ENCODE measurements at places on chromosomes 16 and 17. TPM values are rescaled to one million over a fixed set of nuclear protein-coding genes. Genes with fewer than 3 reads are reported as not detected.

The ACSF3 gene
- total RNA-seq, result 39.0 TPM

DNA sequence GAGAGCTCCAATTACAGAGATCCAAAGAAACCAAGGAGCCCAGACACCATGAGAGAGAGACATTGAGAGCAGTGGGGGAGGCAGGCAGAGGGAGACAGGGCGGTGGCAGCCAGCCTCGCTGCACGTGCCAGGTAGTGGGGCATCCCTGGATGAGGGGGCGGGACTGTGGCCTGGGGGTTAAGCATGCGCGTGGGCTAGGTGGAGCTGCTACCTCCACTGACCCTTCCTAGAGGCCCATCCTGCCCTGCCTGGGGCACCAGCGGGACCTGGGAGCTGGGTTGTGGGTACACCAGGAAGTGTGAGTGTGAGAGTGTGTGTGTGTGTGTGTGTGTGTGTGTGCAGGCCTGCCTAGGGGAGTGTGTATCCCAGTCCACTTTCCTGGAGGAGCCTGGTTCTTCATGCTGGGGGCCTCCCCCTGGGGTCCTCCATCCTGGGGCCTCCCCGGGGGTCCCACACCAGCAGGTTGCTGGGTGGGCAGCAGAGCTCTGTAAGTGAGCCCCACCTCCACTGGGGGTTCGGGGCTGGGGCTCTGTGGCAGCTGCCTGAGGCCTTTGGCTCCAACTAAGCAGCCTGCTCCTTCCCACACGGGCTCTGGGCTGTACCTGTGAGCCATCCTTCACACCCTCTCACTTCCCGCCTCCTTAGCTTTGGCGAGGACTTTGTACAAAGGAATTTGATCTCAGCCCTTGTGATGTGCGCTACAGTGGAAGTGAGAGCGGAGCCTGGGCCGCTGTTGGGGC is 127.4 kb downstream of the IRF8 start:
- H3K4me1 ChIP-seq, result no peaks in the 10 kb centered on the region
- H3K27ac ChIP-seq, result no peak overlapping the region
- no peaks in the 10 kb centered on the region for H3K36me3 ChIP-seq
- H3K4me3 ChIP-seq, result no peak overlapping the region
- no peak for DNase-seq
- H3K27me3 ChIP-seq, result peaks cover 9% of the 10 kb centered on the region

The SPATA22 gene
- not detected for total RNA-seq

GRCh38 chr17:5526821-5527598 is 40.6 kb downstream of the MIS12 start:
- no peaks in the 10 kb centered on the region for H3K27me3 ChIP-seq
- DNase-seq, result peak; percentile 18
- H3K4me1 ChIP-seq, result peaks cover 13% of the 10 kb centered on the region
- peak overlapping the region; percentile 84 for H3K27ac ChIP-seq
- H3K4me3 ChIP-seq, result no peak overlapping the region

DNA sequence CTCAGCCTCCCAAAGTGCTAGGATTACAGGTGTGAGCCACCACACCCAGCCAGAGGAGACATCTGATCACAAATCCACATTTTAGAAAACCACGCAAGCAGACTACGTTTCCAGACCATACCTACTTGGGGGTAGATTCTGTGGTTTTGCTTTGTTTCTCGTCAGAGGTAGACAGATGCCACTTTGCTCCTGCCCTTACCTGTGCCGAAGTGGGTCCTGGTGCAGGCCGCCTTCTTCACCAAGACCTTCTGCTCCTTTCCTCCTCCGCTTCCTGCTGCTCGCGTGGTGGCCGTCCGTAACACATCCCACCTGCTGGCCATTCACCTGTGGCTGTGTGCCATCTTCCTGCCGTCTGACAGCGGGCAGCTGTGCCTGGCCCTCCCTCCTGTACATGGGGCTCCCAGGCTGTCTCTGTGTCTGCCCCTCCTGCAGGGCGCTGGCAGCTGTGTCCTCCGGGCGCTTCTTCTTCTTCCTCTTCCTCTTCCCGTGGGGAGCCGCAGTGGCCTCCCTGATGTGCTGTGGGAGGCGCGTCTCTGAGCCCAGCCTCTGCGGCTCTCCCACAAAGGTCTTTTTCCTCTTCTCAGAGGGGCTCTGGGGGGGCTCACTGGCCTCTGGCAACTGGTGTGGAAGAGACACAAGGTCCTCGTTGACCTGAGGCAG is 21.2 kb upstream of the CYTH1 start:
- H3K27ac ChIP-seq, result peak overlapping the region; percentile 68
- peaks cover 65% of the 10 kb centered on the region for H3K4me1 ChIP-seq
- peaks cover 74% of the 10 kb centered on the region for H3K36me3 ChIP-seq
- peak overlapping the region; percentile 68 for H3K4me3 ChIP-seq

- peaks cover 4% of the 10 kb centered on the region for H3K36me3 ChIP-seq
- H3K4me1 ChIP-seq, result peaks cover 76% of the 10 kb centered on the region
- H3K4me3 ChIP-seq, result peak overlapping the region; percentile 39
- H3K27ac ChIP-seq, result peak overlapping the region; percentile 92
- H3K27me3 ChIP-seq, result no peaks in the 10 kb centered on the region
Measured at GRCh38 chr17:17119533-17119932, 77.3 kb downstream of the MPRIP start.

- H3K36me3 ChIP-seq, result peaks cover 5% of the 10 kb centered on the region
- H3K4me3 ChIP-seq, result no peak overlapping the region
- H3K27ac ChIP-seq, result no peak overlapping the region
- DNase-seq, result no peak
Measured at GRCh38 chr17:17884391-17885357, 47.9 kb upstream of the SREBF1 start.

GRCh38 chr17:82677353-82677925 is 21.1 kb downstream of the RAB40B start:
- H3K4me1 ChIP-seq, result no peaks in the 10 kb centered on the region
- no peak overlapping the region for H3K4me3 ChIP-seq
- no peak overlapping the region for H3K27ac ChIP-seq
- no peaks in the 10 kb centered on the region for H3K36me3 ChIP-seq

DNA sequence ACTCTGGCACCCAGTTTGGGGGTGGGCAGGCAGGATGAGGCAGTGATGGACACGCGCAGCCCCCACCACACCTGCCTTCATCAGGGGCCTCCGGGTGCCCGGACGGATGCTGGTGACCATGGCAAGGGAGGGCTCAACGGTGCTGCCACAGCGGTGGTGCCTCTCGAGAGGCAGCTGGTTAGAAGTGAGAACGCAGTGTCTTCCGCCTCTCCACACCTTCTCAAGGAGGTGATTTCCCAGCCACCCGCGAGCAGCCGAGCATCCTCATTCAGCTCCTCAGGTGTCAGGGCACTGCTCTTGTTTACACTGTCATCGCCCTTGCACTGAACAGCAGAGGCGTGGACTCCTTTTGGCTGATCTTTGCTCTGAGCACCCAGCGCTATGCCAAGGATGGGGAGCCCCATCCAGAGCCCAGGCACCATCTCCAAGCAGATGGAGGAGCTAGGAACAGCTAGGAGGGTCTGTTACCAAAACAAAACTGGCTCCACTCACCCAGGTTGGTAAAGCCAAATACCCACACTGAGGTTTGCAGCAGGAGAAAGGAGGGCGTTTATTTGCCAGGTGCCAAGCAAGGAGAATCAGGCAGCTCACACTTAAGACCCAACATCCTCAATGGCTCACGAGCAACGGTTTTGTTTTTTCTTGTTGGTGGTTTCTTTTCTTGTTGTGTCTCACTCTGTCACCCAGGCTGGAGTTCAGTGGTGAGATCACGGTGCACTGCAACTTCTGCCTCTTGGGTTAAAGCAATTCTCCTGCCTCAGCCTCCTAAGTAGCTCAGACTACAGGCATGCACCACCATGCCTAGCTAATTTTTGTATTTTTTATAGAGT is 174.3 kb upstream of the TNRC6C start:
- peaks cover 21% of the 10 kb centered on the region for H3K4me1 ChIP-seq
- peak overlapping the region; percentile 75 for H3K27ac ChIP-seq
- peak; percentile 71 for DNase-seq
- H3K4me3 ChIP-seq, result peak overlapping the region; percentile 37
- peaks cover 26% of the 10 kb centered on the region for H3K27me3 ChIP-seq

DNA sequence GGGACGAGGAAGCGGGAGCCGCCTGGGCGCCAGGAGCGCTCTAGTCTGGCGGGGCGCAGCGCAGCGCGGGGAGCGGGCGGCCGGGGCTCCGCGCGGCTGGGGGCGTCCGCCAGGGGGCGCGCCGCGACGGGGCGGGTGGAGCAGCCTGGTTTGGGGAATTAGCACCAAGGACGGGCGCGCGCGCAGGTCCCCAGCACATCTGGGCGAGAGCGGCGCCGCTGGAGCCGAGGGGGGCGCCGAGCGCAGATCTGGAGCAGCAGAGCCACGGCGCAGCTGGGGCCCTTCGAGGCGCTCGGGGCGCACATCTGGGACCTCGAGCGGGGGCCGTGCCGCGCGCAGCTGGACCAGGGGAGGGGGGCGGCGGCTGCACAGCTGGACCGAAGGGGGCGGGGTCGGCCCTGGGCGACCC is at the start of gene NXPH3:
Gene NXPH3 (plus strand): TSS at position 193 of the 409 bp plus-strand sequence. CDS start 349 bp downstream, outside the sequence.
- peak; percentile 66 for DNase-seq
- H3K4me3 ChIP-seq, result peak within 1 kb of the TSS; percentile 64
- H3K27me3 ChIP-seq, result peaks cover 62% of the 10 kb centered on the region
- no peak within 1 kb of the TSS for H3K27ac ChIP-seq
- H3K36me3 ChIP-seq, result no peaks in the 10 kb centered on the region
- peaks cover 15% of the 10 kb centered on the region for H3K4me1 ChIP-seq

- DNase-seq, result peak; percentile 41
- H3K36me3 ChIP-seq, result peaks cover 12% of the 10 kb centered on the region
- H3K27ac ChIP-seq, result peak overlapping the region; percentile 97
Measured at GRCh38 chr17:75404223-75404730, 1.2 kb downstream of the GRB2 start.

The AXIN2 gene
- 4.9 TPM for total RNA-seq

The RAB37 gene
- 6.0 TPM for total RNA-seq

The KCNAB3 gene
- total RNA-seq, result 9.9 TPM

- no peak for DNase-seq
- peak overlapping the region; percentile 96 for H3K4me3 ChIP-seq
- H3K27me3 ChIP-seq, result no peaks in the 10 kb centered on the region
- H3K36me3 ChIP-seq, result peaks cover 21% of the 10 kb centered on the region
- peak overlapping the region; percentile 96 for H3K27ac ChIP-seq
- H3K4me1 ChIP-seq, result peaks cover 79% of the 10 kb centered on the region
Measured at GRCh38 chr17:35241520-35241919, 1.4 kb upstream of the SLFN5 start.

DNA sequence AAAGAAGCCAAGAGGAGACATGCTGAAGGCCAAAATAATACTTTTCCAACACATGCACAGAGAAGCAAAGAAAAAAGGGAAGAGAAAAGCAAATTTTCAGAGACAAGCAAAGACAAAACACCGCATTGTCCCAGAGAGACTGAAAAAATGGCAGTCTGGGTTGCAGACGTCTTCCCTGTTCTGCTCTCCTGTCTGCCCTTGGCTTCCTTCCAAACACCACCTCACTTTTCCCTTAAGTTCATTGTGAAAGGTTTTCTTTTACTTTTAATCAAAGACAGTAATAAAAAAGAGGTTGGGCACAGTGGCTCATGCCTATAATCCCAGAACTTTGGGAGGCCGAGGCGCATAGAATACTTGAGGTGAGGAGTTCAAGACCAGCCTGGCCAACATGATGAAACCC is 21.2 kb upstream of the VAT1L start:
- no peak overlapping the region for H3K4me3 ChIP-seq
- no peaks in the 10 kb centered on the region for H3K27me3 ChIP-seq
- H3K27ac ChIP-seq, result no peak overlapping the region
- H3K4me1 ChIP-seq, result no peaks in the 10 kb centered on the region
- no peak for DNase-seq
- H3K36me3 ChIP-seq, result no peaks in the 10 kb centered on the region

The CD300H gene
- not detected for total RNA-seq

The ADORA2B gene
- 1.5 TPM for total RNA-seq

DNA sequence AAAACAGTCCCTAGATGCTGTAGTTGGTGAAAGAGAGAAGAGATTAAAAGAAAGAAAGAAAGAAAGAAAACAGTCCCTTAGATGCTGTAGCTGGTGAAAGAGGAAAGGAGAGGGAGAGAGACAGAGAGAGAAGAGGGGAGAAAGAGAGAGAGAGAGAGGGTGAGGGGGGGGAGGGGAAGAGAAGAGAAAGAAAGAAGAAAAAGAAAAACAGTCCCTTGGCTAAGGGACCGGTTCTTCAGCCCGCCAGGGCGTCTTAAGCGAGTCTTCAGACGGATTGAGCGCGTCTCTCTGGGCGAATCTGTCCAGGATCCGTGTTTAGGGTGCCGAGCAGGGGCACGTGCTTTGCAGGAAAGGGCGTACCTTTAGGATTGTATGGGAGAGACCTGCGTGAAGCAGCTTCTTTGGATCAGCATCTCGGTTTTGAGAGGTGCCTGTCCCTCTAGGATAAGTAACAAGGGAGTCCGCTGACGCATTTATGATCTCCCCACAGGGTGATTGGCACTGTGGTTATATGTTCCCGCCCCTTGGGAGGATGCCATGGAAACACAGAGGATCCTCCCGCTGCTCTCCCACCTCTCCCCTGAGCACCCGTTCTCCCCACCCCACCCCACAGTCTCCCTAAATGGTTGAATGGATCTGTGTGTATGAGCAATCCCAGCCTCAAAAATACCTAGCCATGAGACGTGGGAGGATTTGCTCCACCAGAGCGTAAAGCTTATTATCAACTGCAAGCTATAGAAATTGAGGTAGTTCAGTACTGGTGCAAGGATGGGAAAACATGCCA is 16.7 kb downstream of the GNGT2 start:
- H3K4me3 ChIP-seq, result peak overlapping the region; percentile 89
- H3K36me3 ChIP-seq, result no peaks in the 10 kb centered on the region

- no peak overlapping the region for H3K4me3 ChIP-seq
- H3K27ac ChIP-seq, result peak overlapping the region; percentile 31
- DNase-seq, result peak; percentile 74
- H3K4me1 ChIP-seq, result peaks cover 18% of the 10 kb centered on the region
Measured at GRCh38 chr17:20226814-20227482, 217.8 kb downstream of the SPECC1 start.

GRCh38 chr17:30996486-30996885 is 25.6 kb downstream of the RNF135 start:
- peaks cover 21% of the 10 kb centered on the region for H3K36me3 ChIP-seq
- DNase-seq, result no peak
- H3K27ac ChIP-seq, result no peak overlapping the region
- H3K4me1 ChIP-seq, result no peaks in the 10 kb centered on the region
- H3K4me3 ChIP-seq, result no peak overlapping the region

DNA sequence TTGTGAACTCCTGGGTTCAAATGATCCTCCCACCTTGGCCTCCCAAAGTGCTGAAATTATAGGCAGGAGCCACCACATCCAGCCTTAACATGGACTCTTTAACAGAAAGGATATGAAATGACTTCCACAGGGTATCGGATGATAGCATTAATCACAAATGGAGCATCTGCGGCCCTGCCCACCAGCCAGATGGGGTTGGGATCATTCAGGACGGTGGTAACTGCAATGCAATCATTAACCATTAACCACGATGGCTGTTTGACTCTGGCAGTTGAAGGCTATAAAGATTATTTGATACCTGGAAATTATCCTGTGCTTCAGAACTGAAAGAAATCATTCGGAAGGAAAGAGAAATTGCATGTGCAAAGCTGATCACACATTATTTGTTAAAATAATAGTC is 5.3 kb upstream of the CHST5 start:
- no peaks in the 10 kb centered on the region for H3K27me3 ChIP-seq
- H3K27ac ChIP-seq, result no peak overlapping the region
- no peak overlapping the region for H3K4me3 ChIP-seq
- peaks cover 7% of the 10 kb centered on the region for H3K4me1 ChIP-seq
- no peaks in the 10 kb centered on the region for H3K36me3 ChIP-seq

All from activated T-helper 1 cell treated with anti-CD3 and anti-CD28 coated beads, Interleukin-12 subunit alpha, Interleukin-12 subunit beta, Interleukin-2, Interleukin-4 antibody, amounts not matched to agents 30 ng/mL and 10 ng/mL and 1 ng/mL, durations not matched to agents 14 hours and 24 hours and 36 hours (primary cell).